Fibroblast of lung (primary cell): ENCODE measurements at places on chromosomes 2 and 18.

DNA sequence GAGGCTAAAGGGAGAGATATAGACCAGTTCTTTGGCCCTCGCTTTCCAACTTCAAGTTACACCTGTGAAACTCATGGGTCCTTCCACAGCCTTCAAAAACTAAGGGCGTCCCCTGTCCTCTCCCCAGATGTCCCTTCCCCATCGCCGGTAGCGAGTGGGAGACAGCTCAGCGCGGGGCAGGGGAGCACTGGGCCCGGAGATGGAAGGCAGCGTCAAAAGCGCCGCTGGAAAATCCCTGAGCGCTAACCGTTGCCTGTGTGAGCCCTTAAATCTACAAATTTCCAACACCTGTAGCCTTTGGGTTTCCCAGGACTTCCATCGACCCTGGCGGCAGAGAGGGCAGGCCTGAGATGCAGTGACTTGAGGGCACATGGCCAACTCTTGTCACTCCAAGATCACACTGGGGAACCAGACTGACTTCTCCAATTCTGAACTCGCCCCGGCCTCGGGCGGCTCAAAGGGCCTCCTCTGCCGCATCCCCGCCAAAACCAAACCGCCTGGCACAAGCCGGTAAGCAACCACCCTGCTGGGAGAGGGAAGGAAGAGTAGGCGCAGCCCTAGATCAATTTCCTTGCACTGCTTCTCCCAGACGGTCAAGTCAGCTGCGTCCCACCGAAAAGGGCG lies 879 bp upstream of the EPAS1 start:
- no peak for DNase-seq

GRCh38 chr2:50215736-50216135 lies 816.2 kb downstream of the NRXN1 start:
- DNase-seq = no peak

DNA sequence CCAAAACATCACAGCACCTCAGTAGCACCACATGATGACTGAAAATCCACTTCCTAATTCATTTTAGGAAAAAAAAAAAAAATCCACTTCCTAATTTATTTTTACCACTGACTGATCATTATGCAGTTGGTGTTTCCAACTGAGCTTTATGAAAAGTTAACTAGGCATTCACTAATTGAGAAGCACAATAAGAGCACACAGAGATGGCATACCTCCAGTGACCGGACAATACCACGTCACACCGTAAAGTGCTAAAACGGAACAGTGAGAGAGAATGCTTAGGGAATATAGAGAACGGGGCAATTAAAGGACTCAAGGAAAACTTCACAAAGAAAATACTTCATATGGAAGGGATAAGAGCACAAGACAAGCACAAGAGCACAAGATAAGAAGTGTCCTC lies 212.5 kb downstream of the NBAS start:
- DNase-seq = no peak

DNA sequence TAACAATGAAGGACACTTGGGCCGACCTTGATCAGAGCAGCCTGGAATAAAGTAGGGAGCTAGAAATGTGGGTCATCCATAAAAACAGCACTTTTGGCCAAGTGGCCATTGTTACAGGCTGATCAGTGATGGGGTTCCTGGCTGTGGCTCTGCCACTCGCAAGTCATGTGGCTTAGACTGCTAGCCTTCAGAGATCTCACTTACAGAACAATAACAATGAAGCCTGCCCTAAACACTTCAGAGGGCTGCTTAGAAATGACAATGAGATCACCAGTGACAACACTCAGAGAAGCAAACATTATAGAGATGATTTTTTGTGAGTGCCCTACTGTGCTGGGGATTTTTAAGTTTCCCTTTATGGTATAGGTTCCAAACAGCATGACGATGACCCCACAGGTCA lies 107.9 kb upstream of the LMAN1 start:
- DNase-seq = no peak

DNA sequence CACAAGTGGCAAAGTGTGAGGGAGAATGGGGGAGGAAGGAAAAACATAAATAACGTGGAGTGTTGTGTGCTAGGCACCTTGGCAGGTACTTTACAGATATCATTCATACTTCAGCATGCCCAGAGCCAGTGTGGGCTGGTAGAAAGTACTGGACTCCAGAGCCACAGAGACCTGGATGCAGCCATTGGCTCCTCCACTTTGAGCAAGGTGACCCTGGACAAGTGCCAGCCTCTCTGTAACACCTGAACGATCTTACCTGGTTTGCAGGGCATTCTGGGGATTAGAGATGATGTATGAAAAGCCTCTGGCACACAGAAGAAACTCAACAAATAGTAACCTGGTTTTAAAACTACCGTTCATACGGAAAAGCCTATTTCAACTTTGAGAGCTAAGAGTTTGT lies 6.3 kb downstream of the LOXHD1 start:
- no peak for DNase-seq

DNA sequence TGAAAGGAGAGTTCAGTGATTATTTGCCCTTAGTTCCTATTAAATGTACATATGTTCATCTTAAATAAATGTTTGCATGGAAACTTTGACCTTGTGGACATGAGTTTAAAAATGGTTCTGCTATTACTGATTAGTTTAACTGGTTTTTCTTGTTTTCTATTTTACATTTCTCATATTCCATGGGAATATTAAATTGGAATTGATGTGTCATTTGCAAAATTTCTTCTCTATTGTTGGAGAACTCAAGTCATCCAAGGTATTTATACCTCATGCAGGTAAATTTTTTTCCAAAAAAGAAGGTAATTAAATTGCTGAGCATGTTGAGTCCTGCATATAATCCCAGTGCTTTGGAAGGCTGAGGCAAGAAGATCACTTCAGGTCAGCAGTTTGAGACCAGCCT lies 45.4 kb upstream of the APCDD1 start:
- no peak for DNase-seq
